ENCODE measurements at places on chromosomes 4 and X. TPM values are rescaled to one million over a fixed set of nuclear protein-coding genes. Genes with fewer than 3 reads are reported as not detected.

The FRAS1 gene
- total RNA-seq = 1.7 TPM

The STPG2 gene
- total RNA-seq = not detected

DNA sequence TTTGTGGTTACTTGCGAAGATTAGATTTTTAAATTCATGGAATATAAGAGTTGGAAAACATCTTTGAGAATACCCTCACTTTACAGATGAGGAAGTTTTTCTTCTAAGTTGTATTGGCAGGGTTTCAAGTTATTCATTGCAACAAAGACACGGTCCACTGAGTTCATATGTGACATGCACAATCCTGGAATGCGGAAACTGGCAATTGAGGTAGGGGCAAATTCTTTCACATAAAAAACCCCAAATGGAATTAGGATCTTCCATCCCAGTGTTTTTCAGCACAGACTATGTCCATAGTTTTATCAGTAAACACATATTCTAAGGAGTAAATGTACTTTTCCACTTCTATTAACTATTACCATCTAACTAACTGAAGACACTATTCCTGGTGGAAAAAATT, 81.8 kb upstream of the NAP1L5 start:
- no peak for DNase-seq

The NIPAL1 gene
- 3.0 TPM for total RNA-seq
